Activated gamma-delta T cell treated with Interleukin-2 at 50 U/mL for 16 hours (primary cell): ENCODE measurements at places on chromosomes 3 and 15.

DNA sequence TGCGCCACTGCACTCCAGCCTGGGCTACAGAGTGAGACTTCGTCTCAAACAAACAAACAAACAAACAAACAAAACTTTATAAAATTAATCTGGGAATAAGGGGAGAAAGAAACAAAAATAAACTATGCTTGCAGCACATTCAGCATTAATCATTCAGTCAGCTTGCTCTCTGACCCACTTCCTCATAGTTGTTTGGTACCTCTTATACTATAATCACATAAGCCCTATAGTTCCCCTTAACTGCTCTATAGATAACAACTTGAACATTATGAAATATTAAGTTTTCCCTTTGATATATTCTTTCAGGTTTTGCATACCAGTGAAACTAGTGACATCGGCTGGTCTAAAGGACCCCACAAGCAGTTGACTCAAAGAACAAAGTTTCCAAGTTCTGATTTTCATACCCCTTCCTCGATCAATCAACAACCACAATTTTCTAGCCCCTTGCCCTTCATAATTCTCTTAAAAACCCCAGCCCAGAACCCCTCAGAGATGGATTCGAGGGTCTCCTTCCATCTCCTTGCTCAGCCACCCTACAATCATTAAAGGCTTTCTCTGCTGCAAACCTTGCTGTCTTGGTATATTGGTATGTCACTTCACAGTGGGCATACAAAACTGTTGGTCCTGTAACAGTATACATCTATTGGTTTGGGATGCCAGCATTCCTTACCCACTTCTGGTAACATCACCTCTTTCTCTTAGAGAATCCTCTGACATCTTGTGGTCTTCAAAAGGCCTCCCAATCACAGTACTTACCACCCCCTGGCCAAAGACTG, 26.4 kb downstream of the BCL2L10 start:
- no peak for DNase-seq

DNA sequence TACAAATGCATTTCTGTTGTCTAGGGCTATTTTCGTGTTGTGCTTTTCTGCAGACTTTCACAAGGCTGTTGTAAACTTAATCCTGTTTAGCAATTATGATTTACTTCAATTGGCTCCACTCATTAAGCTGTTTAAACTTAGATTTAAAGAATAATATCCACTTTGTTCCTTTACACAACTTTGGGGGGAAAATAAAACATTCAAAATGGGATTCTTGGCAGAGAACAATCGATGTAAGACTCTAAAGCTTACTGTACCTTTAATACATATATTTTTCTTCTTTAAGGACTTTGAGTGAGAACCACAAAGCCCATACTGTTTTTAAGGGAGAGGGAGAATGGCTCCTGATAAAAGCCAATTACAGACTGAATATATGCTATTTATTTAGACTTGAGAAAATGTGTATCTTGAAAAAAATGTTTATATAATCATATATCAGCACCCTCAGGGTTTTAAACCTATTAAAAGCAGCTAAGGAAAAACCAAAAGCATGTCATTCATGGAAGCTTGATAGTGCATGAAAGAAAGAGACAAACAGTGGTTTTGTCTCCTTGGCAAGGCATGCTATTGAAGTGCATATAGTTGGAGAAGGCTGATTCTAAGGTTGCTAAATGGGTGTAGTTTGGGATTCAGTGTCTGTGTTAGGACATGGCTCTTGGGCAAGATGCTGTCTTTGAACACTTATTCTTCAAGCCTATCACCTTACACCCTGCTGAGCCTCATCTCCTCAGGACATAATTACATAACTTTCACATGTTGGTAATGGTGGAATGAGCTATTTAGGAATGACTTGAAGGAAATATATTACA, 293.4 kb upstream of the TBC1D5 start:
- no peak for DNase-seq

DNA sequence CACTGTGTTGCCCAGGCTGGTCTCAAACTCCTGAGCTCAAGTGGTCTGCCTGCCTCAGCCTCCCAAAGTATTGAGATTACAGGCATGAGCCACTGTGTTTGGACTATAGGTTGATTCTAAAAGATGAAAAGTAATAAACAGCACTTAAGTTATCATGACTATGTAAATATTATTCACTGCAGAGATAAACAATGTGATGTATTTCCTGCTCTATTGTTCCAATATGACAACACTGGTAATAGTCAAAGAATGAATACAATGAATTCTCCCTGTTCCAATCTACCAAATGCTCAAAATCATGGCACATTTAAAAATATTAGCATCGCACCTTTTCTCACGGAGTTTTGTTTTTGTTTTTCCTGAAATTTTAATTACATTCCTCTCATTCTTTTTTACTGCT, 36.8 kb upstream of the TBL1XR1 start:
- DNase-seq = no peak

DNA sequence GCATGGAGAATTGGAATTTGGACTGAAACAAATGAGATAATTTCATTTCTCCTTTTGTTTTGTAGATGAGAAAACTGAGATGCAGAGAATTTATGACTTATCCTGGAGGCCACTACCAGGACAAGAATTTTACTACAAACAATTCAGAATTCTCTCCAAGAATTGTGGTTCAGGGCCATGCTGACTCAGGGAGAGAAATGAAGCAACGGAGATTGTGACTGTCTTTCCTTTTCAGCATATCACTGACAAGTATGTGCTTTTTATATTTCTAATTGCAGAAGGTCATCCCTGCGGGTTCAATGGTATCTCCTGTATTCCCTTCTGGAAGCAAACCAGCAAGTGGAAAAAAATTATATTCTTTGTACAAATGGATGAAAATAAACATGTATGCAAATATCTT, 170.8 kb upstream of the MITF start:
- DNase-seq = no peak

GRCh38 chr3:45751537-45752242, 44.6 kb downstream of the SLC6A20 start:
- no peak for DNase-seq

DNA sequence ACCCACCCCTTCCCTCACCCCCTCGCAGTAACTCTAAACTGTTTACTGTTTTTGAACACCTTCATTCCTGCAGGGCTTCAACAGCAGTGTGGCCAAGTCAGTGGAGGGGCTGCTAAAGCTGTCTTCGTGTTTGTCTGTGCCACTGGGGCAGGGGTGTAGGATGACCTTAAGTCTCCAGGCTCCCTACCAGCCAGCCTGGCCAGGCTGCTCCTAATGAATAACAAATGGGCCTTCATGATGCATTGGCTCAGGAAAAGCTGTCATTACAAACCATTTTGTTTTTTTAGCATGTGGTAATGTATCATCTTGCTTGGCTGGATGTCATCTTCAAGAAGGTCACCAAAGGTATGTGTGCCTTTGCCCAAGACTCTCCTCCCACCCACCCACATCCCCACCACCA, 372.2 kb upstream of the WNT5A start:
- DNase-seq = no peak

- no peak for DNase-seq
These were observed 38.4 kb downstream of the ABTB1 start for GRCh38 chr3:127711021-127711695.

DNA sequence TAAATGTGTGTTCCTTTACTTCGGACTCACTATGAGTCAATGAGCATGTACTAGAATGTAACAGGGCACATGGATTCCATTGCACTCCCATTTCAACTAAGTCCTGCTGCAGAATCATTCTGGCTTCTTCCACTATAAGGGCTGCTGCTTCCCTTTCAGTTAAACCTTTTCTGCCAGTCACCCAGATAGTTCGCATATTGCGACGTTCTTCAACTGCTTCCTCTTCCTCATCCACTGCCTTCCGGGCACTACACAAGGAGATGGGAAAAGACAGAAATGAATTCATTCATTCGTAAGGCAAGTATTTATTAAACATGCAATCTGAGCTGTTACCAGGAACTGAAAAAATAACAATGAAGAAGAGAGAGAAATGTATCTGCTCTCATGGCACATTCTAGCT, 55.6 kb downstream of the POLQ start:
- DNase-seq = no peak

DNA sequence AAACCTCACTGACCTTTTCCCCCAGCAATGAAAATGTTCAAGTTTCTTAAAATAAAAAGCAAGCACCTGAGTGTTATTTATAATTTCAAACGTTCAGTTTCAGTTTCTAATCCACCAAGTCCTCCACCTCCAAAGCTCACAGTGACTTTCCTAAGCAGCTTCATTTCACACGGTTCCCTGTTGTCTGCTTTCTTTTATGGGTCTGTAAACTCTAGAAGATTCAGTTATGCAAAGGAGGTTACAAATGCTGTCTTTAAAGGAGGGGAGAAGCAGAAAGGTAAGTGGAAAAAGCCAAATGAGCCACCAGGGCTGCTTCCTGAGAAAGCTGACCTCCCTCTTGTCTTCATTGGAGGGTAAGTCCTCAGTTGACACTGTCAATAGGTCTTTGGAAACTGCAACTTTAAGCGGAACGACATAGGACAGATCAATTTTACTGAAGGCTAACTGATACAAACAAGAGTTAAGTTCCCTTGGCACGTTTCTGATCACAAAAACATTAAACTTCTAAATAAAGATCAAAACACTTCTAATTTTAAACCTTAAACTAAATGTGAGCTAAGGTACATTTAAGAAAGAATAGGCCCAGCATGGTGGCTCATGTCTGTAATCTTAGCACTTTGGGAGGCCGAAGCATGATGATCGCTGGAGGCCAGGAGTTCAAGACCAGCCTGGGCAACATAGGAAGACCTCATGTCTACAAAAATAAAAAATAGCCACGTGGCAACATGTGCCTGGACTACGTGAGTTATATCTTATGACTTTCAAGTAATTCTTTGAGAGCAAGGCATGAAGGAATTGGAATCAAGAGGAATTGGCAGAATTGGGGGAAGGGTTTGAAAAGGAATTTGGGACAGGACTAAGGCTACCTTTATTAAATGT, 151.9 kb upstream of the UBE2E1 start:
- DNase-seq = no peak

DNA sequence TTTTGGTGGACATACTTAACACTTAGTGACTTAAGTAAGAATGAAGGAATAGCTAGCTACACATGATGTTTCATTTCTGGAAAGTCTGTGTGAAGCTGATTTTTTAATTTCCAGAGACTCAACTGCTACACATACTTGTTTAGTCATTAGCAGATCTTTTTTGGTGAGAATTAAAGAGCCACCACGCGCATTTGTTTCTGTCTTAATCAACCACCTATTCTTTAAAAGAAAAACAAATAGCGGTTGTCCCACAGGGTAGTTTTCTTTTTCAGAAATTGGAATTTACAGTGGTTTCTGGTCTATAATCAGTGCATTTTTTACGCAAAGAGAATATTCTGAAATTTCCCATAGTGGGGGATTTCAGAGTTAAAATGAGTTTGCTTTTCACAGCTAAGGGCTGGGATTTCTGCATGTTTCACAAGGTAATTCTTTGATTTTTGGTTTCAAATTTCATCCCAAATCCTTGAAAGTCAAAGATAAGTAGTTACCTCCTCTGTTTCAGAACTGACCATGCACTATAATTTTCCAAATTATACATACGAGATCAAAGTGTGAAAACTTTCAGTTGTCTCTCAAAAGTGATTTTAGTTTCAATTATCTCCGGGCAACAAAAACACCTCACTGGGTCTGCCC, 631.0 kb upstream of the GRM7 start:
- no peak for DNase-seq

DNA sequence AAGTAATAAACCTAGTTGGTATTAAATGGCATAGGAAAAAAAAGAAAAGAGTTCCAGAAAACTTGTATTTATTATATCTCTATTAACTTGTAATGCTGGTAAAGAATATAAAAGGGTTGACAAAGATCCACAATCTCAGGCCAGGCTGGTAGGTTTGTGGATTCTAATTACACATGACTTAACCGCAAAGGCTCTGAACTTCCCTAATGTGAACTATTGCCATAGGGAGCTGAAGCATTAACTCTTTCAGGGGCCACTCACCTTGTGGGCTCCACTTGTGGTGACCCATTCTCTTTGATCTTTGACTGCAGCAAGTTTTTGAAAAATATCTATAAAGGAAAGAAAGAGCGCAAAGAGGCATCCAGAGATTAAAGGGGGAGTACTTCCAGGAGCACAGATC, 58.5 kb downstream of the NEK10 start:
- no peak for DNase-seq

DNA sequence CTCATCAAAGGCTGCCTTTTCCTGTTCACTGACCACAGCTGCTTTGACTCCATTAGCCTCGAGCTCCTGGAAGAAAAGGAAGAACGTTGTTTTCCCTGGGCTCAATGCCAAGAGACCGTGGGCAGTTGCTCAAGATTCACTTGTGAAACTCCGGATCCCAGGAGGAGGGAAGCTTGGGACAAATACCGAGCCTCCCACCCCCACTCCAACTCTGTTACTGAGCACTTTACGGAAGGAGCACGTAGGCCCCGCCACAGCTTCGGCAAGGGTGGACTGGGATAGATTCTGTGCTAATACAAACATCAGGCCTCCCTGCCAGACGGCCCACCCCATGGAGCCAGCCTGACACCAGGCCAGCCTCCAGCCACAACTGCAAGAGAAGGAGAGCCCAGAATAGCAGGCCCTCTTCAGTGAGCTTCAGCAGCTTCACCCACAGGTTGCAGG, 10.8 kb upstream of the FANCD2 start:
- DNase-seq = no peak

- peak; percentile 36 for DNase-seq
These were observed 150.5 kb downstream of the WDR76 start for GRCh38 chr15:43977072-43977884.

DNA sequence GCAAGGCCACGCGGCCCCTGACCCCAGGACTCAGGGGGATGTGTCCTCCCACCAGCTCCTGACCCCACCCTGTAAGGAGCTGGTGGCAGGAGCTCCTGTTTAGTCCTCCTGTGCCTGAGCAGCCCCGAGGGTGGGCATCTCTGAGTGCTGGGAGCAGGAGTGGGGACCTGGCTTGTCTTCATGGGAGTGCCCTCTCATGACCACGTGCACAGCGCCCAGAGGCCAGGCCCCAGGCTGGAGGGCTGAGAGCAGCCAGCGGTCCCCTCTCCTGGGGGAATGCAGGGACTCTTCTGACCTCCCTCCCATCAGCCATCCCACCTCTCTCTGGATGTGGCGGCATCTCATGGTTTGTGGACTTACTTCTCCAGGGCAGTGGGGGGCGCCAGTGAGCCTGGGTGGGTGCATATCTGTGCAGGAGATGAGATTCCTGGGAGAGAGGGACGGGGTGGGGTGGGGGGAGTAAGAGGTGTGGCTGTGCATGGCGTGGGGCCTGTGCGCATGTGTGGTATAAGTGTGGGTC, 205.6 kb downstream of the TBC1D2B start:
- DNase-seq = no peak
